ENCODE measurements at places on chromosomes 11 and 22. TPM values are rescaled to one million over a fixed set of nuclear protein-coding genes. Genes with fewer than 3 reads are reported as not detected.

Gene LRRC56
- total RNA-seq, result 0.23 TPM

Gene SEC14L6
- total RNA-seq, result not detected

Gene OR52I1
- total RNA-seq, result not detected

Gene PDE2A
- total RNA-seq, result not detected

Gene OR2AG1
- not detected for total RNA-seq

Gene PTGDR2
- total RNA-seq, result not detected
